EL (cell line): ENCODE measurements at places on chromosomes 13 and 19.

GRCh38 chr13:113643593-113643992 is 14.4 kb downstream of the ATP4B start:
- no peak for DNase-seq

GRCh38 chr13:108711386-108711785 is 82.0 kb downstream of the MYO16 start:
- DNase-seq, result no peak

DNA sequence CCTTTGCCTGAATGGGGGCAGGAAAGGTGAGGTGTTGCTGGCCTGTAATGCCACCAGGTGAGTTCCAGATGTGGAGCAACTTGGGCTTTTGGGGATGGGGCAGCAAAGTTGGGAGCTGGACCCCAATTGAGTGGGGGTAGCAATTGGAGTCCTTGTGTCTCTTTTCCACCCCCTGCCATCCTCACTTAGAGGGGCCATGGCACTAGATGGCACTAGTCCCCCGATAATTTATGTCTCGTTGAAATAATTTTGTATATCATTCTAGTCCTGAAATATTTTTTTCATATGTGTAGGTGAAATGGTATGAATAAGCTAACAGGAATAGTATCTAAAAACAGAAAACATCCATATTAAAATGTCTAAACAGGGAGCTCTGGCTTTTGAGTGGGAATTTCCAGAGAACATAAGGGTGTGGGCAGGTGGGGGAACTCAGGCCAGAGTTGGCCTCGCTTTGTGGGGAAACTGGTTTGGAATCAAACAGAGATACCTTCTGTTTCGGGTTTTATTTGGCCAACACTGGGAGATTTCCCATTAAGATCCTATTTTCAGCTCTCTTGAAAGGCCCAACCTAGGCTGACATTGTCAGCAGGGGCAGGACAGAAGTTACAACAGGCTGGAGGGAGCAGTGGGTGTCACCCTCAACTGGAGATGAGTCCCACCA is 3.4 kb downstream of the ZNF576 start:
- no peak for DNase-seq

- DNase-seq, result peak; percentile 35
These were observed 24.9 kb upstream of the WDR18 start for GRCh38 chr19:958967-959855.

DNA sequence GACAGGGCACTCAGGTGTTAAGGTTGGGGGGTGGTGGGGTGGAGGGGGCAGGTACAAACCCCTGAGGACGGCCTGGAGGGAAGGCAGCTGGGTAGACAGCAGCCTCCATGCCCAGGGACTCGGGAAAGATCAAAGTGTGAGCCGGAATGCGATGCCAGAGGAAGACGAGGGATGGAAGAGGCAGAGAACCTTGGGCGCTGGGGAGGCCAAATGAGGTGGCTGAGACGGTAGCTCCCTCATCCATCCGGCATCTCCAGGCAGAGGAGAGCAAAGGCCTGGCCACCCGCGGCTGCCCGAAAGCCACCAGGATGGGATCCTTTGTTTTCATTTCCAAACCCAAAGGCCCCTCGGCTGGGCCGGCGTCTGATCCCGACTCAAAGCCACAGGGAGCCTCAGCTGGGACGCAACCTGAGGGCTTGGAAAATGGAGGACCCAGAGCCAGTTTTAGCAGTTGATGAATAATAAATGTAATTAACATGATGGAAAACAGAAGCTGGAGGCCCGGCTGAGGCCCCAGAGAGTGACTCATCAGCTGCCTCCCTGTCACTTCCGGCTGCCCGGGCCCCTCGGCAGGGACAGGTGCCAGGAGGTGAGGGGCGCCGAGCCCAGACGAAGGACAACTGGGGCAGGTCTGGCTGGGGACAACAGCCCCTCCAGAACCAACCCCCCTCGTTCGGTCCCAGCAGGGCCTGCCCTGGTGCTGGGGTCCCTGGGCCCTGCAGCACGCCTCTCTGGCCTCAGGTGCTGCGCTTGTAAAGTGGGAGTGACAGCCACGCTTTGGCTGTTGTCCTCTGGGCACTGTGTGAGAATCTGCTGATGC is 61.6 kb downstream of the CEBPG start:
- DNase-seq, result peak; percentile 38

DNA sequence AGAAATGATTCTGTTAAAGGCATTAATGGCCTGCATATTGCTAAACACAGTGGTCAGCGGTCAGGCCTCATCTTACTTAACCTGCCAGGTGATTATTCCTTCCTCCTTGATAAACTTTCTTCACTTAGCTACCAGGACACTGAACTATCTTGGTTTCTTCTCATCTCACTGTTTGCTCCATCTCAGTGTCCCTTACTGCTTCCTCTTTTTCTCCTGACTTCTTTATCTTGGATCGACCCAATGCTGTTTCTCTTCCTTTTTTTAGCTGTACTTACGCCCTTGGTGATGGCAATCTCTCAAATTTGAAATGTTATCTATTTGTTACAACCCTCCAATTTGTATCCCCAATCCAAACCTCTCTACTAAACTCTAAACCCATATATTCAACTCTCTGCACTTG is 7.8 kb upstream of the CLC start:
- no peak for DNase-seq

- peak; percentile 74 for DNase-seq
These were observed 25.6 kb downstream of the DEDD2 start for GRCh38 chr19:42191855-42192254.

GRCh38 chr19:47112166-47112996 is 1.2 kb downstream of the ZC3H4 start:
- peak; percentile 89 for DNase-seq

DNA sequence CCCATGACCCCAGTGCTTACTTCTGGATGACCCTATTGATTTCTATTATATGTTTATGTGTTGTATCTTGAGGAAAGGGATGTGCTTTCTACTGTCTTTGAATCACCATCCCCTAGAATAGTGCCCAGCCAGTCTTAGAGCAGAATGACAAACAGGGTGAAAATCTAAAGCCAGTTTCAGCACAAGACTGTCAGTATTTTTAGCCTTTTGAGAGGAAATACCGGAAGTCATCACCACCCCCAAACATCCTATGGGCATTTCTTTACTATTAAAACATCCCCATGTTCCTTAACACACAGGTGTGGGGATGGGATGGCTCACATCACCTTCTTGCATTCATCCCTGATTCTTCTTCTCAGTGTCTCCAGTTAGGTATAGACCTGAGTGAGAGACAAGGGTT is 52.1 kb upstream of the UBE2L5 start:
- DNase-seq, result no peak

DNA sequence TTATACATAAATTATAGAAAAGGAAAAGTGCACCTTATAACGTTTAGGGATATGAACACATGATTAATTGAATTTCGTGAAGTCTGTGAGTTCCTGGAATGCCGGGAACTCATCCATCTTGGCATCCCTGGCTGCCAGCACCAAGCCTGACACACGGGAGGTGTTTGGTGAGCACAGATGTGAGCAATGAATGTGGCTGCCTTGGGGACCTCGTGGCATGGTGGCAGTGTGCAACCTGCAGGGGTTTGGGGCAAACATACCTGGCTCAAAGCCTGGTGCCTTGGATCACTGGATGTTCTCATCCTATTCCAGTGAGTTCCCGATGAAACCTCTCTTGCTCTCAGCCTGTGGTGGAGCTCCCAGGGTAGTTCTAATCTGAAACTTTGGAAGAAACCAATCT is 10.4 kb upstream of the MAP2K2 start:
- DNase-seq, result no peak

DNA sequence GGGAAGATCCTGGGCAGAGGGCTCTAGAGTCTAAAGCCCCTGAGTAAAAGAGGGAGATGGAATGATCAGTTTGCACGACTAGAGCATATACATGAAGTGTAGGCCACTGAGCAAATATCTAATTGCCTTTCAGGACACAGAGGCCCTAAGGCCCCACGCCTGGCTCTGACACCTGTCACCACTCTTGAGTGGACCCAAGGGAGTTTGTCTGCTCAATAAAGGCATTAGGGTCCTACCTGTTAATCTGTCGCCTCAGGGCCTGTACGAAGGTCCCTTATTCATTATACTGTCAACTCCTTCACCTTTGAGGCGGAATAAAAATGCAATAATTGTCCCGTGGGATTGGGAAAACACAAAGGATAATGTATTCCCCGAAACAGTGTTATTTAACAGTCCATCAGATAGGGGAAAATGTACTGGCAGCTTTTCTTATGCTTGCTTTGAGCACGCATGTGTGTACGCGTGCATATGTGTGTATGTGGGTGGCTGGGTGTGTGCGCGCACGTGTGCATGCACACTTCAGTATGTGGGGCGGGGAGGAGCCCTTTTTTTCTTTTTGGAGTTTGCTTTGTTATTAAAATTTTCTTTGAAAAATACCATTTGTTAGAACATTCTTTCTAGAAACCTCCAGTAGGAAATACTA is 161.8 kb upstream of the SERP2 start:
- no peak for DNase-seq

GRCh38 chr13:39575641-39576238 is 27.3 kb downstream of the LHFPL6 start:
- no peak for DNase-seq

- no peak for DNase-seq
These were observed 31.0 kb downstream of the AMER2 start for GRCh38 chr13:25141042-25141441.

GRCh38 chr19:41991025-41991424 is 3.0 kb downstream of the ATP1A3 start:
- DNase-seq, result no peak

DNA sequence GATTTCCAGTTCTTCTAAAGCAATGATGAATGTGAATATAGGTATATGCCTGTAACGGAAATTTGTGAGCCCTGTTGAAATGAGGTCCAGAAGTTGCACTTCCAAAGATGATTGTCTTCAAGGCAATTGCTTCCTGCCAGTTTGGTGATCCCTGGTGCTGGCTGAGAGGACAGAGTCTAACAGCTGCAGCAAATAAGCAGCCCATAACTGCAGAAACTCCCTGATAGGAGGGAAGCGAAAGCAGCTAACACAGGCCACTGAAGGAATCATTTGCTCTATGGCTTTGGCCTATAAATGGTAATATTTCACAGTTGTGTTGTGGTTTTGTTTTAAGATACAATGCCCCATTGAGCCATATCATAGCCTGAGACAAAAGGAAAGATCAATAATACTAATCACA is 451.5 kb upstream of the MIR17HG start:
- DNase-seq, result no peak

- DNase-seq, result no peak
These were observed 343.8 kb downstream of the MZT1 start for GRCh38 chr13:72383646-72384045.

DNA sequence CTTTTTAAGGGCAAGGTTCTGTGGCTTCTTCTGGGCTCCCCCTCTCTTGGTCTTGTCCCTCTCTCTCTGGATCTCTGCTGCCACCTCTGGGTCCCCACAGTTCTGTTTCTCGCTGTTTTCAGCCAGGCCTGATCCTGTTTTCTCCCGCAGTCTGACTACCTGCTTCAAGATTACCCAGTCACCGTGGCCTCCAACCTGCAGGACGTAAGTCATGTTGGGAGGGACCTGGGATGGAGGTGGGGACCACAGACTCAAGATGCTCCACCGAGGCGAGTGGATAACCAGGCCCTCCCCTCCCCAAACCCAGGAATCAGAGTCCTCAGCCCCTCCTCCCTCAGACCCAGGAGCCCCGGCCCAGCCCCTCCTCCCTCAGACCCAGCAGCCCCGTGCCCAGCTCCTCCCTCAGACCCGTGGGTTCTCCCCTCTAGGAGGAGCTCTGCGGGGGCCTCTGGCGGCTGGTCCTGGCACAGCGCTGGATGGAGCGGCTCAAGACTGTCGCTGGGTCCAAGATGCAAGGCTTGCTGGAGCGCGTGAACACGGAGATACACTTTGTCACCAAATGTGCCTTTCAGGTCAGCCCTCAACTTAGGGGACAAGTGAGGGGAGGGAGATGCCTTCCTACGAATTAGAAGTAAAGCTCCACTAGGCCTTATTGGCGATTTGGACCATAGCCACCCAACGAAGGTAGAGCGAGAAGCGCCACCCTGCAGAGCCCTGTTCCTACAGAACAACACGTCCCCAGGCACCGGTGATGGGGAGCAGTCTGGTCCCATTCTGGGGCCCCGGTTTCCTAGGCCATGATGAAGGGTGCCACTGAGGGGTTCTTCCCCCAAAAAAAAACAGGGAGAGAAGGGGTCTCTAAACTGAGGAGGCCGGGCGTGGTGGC is 2.2 kb downstream of the FLT3LG start:
- DNase-seq, result no peak

DNA sequence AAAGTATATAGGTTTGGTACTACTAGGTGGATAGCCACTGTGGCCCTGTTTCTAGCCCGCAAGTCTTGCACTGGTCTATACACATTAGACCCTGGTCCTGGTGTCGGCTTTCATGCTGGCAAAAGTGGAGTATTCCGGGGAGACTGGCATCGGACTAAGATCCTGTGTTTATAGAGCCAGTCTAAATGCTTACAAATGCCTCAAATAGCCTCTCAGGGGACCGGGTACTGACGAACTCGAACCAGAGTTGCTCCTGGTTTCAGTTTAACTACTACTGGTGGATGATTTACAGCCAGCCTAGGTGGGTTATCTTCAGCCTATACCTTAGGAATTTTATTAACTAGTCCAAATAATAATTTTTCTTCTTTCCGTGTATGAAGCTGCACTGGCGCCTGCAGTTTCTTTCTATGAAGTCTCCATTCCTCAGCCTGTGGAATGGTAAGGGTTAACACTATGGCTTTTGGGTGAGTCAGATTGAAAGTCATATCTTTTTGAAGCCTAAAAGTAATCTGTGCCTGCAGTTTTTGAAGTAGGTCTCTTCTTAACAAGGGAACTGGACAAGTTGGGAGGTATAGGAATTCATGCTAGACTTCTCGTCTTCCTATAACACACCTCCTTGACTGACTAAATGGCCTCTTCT is 51.3 kb downstream of the OR10H4 start:
- DNase-seq, result no peak

- peak; percentile 66 for DNase-seq
These were observed 38.7 kb downstream of the NFIX start for GRCh38 chr19:13033819-13034611.

- DNase-seq, result no peak
These were observed 36.2 kb downstream of the SUCLA2 start for GRCh38 chr13:47964863-47965262.

- DNase-seq, result peak; percentile 83
These were observed 437.3 kb upstream of the HTR2A start for GRCh38 chr13:47334173-47334572.

- DNase-seq, result no peak
These were observed 23.0 kb downstream of the DPP9 start for GRCh38 chr19:4700693-4700970.

DNA sequence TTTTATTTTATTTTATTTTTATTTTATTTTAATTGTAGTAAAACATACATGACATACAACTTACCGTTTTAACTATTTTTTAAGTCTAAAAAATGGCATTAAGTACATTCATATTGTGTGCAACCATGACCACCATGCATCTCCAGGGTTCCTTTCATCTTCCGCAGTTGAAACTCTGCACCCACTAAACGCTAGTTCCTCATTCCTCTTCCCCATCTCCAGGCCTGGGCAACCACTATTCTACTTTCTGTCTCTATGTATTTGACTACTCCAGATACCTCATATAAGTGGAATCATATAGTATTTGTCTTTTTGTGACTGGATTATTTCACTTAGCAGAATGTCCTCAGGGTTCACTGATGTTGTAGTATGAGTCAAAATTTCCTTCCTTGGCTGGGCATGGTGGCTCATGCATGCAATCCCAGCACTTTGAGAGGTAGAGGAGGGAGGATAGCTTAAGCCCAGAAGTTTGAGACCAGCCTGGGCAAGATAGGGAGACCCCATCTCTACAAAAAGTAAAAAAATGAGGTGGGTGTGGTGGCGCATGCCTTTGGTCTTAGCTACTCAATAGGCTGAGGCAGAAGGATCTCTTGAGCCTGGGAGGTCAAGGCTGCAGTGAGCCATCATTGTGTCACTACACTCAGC is 55.7 kb upstream of the ZNF507 start:
- DNase-seq, result no peak
